Left forelimb (tissue), 1 donor: ENCODE measurements at places on chromosomes 16 and 17.

DNA sequence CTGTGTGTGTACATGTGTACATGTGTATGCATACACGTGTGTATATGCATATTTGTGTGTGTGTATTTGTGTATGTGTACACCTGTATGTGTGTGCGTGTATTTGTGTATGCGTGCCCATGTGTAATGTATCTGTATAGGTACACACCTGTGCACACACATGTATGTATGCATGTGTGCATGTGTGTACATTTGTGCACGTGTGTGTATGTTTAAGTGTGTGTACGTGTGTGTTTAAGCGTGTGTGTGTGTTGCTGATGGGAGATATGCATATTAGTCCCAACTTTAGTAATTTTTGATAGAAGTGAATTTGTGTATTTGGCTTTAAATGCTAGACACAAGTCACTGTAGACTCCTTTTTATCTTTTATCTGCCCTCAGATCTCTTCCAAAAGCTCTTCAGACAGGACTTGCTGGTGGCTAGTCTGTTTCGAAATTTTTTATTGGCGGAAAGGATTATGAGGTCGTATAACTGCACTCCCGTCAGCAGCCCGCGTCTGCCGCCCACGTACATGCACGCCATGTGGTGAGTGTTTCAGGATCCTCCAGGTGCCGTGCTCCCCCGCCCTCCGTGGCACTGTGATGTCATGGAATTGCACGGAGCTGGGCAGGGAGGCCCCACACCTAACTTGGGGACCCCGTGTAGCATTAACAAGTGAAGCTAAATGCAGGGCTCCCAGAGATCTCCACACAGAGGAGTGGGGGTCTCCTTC, 168.8 kb upstream of the CHMP6 start:
- no peak for DNase-seq

DNA sequence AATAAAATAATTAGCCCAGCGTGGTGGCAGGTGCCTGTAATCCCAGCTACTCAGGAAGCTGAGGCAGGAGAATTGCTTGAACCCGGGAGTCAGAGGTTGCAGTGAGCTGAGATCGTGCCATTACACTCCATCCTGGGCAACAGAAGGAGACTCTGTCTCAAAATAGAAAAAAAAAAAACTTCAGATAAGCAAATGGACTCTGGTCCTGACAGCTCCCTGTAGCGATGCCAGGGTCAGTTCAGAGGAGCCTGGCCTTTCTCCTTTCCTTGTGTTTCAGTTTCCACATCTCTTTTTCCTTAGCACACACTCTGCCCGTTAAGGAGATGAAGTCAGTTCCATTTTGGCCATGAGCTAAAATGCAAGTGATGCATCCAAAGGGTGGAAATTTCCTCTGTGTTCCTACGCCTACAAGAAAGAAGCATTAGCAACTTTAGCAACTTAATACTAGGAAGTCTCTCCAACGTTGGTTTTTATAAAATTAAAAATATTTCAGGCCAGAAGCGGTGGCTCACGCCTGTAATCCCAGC, 11.6 kb upstream of the GRB2 start:
- DNase-seq: no peak

DNA sequence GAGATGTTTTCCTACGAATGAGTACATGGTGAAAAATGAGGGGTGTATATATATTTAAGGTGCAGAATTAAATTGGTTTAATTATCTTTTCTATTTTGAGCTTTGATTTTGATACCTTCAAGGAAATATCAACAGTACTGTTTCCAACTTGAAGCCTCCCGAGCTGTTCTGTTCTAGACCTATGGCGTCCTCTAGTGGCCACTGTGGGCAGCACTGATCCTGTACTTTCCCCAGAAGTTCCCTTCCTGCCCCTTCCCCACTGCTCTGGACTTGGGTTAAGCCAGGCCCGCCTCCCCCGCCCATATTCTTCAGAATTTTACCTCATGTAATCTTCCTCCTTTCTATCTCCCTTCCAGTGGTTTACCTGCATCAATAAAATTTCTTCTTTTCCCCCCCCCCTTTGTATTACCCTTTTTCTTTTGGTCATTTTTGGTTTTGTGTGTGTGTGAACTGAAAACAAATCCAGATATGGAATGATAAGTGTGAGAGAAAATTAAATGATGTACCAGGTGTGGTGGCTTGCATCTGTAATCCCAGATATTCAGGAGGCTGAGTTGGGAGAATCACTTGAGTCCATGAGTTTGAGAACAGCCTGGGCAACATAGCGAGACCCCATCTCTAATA, 1643.5 kb downstream of the TP53TG3F start:
- no peak for DNase-seq

DNA sequence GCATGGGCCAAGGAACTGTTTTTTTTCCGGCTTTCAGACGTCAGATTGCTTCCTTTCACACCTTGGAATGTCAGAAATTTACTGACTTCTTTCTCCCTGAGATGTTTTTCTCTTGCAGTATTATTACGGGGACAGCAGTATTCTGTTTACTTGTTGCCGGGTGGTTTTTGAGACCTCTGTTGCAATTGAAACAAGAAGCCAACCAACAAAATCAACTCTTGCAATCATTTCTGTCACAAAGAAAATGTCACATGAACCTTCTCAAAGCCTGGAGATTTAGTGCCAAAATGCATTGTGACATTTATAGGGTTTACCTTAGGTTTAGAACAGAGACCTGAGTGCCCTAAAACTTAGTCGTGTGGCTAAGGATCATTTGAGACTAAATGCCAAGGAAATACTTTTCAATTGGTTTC, 174.3 kb downstream of the MAP2K6 start:
- DNase-seq: no peak

DNA sequence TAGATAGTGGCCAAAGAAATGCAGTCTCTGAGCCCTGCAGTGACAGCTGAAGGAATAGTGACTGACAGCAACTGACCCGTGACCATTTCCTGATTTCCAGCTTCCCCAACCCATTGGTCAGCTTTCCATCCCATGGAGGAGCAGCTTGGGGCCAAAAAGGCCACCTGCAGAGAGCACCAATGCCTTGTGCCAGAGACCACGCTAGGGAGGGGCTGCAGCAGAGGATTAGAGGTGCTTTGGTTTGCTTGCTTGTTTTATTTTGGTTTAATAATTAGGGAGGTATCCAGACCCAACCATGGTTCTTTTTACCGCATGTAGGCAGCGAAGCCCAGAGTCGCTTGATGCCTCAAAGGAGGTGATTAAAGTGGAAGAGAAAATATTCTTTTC, 61.3 kb upstream of the SIAH1 start:
- DNase-seq: no peak

- DNase-seq: no peak
Measured at GRCh38 chr17:4304417-4305027, 40.7 kb upstream of the ANKFY1 start.

- DNase-seq: no peak
Measured at GRCh38 chr17:2170023-2170422, 115.1 kb downstream of the HIC1 start.

- DNase-seq: no peak
Measured at GRCh38 chr16:2964475-2965336, 631 bp downstream of the KREMEN2 start.

DNA sequence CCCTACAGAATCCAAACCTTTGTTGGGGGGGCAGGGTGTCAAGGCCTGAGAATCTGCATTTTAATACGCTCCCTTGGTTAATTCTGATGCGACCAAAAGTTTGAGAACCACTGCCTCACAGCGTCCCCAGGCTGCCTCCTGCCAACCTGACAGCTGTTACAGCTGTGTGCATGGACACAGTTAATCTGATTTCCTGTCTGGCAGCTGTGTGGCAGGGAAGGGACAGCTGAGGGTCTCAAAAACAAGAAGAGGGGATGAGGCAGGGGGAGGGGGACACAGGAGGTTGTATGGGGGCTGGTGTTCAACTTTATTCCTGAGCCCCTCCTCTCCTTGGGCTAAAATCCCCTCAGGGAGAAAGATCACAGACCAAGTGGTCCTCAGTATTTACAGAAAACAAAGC, 17.5 kb downstream of the HDAC5 start:
- DNase-seq: no peak

DNA sequence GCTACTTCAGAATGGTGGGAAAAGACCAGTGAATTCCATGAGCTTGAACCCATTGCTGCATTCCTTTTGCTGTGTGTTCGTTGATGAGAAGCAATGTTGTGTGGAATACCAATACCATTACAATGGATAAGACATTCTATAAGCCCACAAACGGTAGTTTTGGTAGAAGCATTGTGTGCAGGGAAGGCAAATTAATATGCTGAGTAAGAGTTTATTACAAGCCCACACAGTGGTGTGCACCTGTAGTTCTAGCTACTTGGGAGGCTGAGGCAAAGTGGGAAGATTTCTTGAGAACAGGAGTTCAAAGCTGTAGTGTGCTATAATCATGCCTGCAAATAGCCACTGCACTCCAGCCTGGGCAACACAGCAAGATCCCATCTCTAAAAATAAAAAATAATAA, 19.9 kb upstream of the TENT4B start:
- DNase-seq: no peak

- no peak for DNase-seq
Measured at GRCh38 chr16:53541326-53541725, 38.3 kb upstream of the AKTIP start.

DNA sequence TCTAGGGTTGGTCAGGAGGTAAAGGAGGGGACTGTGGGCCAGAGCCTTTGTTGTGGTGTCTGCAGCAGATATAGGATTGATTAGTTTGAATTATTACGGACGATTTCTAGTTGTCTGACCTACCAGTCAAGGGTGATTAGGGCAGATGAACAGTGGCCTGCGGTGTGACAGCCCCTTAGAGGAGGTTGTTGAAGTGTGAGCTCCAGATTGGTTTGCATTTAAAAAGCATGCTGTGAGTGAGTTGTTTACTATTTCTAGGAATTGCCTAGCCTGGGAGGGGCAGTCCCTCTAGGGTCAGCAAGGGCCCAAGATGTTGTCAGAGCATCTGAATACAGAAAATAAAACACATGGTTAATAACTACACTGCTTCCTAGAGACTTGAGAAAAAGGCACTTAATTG, 108.8 kb downstream of the ARHGAP44 start:
- DNase-seq: no peak

- DNase-seq: no peak
Measured at GRCh38 chr17:45364531-45365390, 47.9 kb upstream of the MAP3K14 start.

GRCh38 chr17:72883351-72883750, 209.1 kb downstream of the SLC39A11 start:
- DNase-seq: no peak

DNA sequence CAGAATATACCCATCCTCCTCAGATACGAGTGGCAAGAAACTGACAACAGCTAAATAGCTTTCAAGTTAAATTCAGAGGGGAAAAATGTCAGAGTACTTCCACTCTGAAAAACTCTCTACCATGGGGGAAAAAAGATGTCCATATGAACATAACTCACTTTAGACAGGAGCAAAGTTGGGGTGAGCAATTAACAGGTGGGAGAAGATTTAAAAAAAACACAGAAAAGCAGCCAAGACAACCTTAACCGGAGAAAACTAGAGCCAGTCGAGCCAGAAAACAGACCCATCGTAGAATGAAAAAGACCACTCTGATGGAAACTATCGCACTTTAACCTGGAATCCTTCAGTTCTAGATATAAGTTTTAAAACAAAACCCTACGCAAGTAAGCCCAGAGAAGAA, 833 bp downstream of the TERF2 start:
- DNase-seq: no peak
